NCI-H2107 (cell line): ENCODE measurements at places on chromosomes 4 and X.

DNA sequence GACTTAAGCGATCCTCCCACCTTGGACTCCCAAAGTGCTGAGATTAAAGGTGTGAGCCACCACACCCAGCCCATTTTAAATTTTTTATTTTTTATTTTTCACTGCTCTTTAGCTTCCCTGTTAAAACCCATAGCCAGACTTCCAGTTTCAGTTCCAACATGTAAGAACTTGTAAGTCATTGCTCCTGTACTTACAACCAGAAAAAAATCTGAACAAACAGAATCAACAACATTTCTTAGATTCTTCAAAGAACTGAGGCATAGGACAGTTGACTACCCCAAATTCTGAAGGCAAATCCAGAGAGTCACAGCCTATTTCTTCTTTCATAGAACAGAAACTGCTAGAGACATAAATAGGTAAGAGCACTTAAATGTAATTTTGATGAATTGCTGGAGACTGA, 8.1 kb downstream of the GPRASP3 start:
- no peak for DNase-seq

DNA sequence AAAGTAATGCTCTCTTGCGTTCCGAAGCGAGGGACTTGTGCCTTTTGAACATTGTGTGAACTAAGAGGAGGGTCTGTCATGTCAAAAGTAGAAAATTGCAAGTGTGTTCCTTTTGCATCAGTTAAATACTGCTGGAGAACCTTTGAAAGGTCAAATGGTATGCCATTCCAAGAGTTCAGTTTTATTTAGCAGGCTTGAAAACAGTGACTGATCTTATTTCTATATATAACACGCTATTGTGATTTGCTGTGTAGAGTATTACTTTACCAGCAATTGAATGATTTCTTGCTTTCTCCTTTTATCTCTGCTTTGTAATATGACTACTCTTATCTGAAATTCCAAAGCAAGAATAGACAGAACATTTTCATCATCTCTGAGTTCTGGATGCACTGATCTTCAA, at the start of gene TECRL:
TSS of gene TECRL (minus strand) at position 151 of the 400 bp plus-strand sequence. CDS start at position 52, 99 bp downstream.
- no peak for DNase-seq

- no peak for DNase-seq
Observed at GRCh38 chrX:149286940-149287349, 218.2 kb downstream of the IDS start.

DNA sequence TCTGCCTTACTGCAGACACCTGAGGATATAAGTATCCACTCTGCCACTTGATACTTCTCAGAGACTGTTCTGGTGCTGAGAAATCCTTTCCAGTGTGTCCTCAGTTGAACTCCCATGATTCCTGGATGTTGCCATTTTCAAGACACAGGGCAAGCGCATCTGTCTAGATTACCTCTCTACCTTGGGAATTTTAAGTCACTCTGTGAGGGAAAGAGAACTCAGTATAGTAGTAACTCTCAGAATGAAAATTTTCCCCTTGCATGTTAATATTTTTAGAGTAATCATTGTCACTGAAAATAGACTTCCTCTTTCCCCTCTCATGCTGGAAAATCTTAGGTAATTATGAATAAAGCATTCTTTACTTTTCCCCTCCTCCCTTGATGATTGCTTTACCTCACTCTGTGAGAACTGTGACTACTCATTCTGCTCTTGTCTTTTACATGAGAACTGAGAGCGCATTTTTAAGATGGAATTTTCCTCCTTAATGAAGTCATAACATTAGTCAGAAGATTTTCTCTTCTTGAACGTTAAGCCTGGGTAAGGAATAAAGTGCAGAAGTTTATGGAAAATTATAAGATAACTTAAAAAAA, 45.0 kb downstream of the TET2 start:
- DNase-seq, result no peak
